ENCODE measurements at places on chromosomes 3 and 15. TPM values are rescaled to one million over a fixed set of nuclear protein-coding genes. Genes with fewer than 3 reads are reported as not detected.

The CFAP20DC gene
- 1.9 TPM for total RNA-seq

The CCDC54 gene
- not detected for total RNA-seq

The LINGO1 gene
- 0.32 TPM for total RNA-seq

The GP5 gene
- not detected for total RNA-seq

The TMEM212 gene
- not detected for total RNA-seq

The ZMYND10 gene
- 0.51 TPM for total RNA-seq

The CCNB2 gene
- total RNA-seq = 65.2 TPM

DNA sequence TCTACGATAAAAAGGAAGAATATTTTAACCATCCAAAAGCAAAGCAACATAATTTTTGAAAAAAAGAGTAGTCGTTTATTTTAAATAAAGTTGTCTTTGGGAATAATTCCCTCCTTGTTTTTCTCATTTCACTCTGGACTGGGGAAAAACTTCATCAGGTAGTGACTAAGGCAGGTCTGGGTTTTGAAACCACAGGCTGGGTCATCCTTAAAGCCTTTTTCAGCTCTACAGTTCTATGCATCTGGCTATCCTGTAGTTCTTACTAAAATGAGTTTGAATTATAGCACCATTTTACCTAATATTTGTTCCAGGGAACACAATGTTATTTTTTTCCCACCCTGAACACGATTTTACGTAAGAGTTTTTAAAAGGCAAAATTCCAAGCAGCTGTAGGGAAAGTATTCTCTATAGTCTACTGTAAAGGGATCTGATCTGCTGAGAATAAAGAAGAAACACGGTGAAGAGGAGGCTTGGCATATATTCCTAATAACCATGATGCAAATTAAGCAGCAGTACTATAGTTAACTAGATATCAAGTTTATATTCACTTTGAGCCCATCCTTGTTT lies 107.7 kb downstream of the OSBPL10 start:
- H3K27me3 ChIP-seq = no peaks in the 10 kb centered on the region
- no peak for DNase-seq
- H3K36me3 ChIP-seq = peaks cover 1% of the 10 kb centered on the region
- no peak overlapping the region for H3K27ac ChIP-seq
- H3K4me1 ChIP-seq = peaks cover 6% of the 10 kb centered on the region

- no peaks in the 10 kb centered on the region for H3K36me3 ChIP-seq
- DNase-seq = no peak
- no peak overlapping the region for H3K27ac ChIP-seq
- H3K4me1 ChIP-seq = no peaks in the 10 kb centered on the region
Observed at GRCh38 chr3:58962040-58962651, 87.7 kb downstream of the CFAP20DC start.

DNA sequence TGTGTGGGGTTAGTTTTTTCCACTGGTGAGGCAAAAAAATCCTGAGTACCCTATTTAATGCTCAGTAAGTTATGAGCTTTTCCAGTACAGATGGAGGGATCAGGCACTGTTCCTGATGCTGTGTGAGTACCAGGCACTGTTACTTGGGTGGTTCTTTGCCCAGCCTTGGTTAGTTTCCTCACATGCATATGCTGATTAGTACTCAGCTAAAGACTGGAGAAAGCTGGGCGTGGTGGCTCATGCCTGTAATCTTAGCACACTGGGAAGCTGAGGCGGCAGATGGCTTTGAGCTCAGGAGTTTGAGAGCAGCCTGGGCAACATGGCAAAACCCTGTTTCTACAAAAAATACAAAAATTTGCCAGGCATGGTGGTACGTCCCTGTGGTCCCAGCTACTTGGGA lies 210.3 kb upstream of the SGO1 start:
- no peaks in the 10 kb centered on the region for H3K36me3 ChIP-seq
- H3K27me3 ChIP-seq = no peaks in the 10 kb centered on the region
- H3K27ac ChIP-seq = no peak overlapping the region
- H3K4me3 ChIP-seq = no peak overlapping the region
- DNase-seq = no peak

DNA sequence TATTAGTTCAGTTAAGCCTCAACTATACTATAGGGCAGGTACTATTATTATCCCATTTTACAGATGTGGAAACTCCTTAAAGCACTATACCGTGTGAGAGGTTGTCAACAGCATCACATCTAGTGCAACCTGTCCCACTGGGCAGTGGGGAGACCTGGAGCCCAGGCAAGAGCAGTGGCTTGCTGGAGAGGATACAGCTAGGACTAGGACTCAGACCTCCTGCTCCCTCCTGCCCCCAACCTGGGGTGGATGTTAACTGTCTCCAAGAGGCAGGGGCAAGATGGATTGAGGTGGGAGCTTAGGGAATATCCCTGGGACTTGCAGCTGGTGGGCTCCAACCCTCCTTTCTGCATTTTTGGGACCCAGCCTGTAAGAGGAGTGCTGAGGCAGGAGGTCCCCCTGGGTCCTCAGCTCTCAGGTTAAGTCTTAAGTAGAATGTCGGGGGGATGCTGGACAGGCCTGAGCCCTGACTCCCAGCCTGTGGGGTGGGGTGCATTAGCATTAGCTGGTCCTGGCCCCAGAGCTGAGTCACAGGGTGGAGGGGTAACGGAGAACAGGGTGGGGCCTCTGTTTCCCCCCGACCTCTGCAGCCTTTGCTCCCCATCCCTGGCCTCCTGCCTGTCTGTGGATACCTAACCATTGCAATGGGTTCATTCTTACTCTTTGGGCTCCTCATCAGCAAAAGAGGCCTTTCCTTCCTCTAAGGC lies 6.6 kb downstream of the SNX33 start:
- no peak for DNase-seq
- H3K27ac ChIP-seq = no peak overlapping the region
- H3K4me3 ChIP-seq = no peak overlapping the region
- H3K27me3 ChIP-seq = no peaks in the 10 kb centered on the region
- H3K36me3 ChIP-seq = peaks cover 8% of the 10 kb centered on the region

GRCh38 chr3:8872261-8872660 lies 91.0 kb downstream of the RAD18 start:
- no peak overlapping the region for H3K4me3 ChIP-seq
- no peaks in the 10 kb centered on the region for H3K36me3 ChIP-seq
- H3K27ac ChIP-seq = no peak overlapping the region
- H3K4me1 ChIP-seq = peaks cover 23% of the 10 kb centered on the region
- H3K27me3 ChIP-seq = no peaks in the 10 kb centered on the region

- H3K27ac ChIP-seq = no peak overlapping the region
Observed at GRCh38 chr3:181709537-181710279, 2.0 kb upstream of the SOX2 start.

- no peak overlapping the region for H3K4me3 ChIP-seq
- no peaks in the 10 kb centered on the region for H3K27me3 ChIP-seq
Observed at GRCh38 chr3:172272698-172273097, 175.6 kb downstream of the GHSR start.

- no peaks in the 10 kb centered on the region for H3K36me3 ChIP-seq
- no peak for DNase-seq
- H3K27me3 ChIP-seq = peaks cover 7% of the 10 kb centered on the region
- no peak overlapping the region for H3K27ac ChIP-seq
- no peak overlapping the region for H3K4me3 ChIP-seq
Observed at GRCh38 chr3:150014782-150015181, 44.1 kb upstream of the PFN2 start.

GRCh38 chr3:142215106-142215505 lies 10.3 kb downstream of the GK5 start:
- DNase-seq = peak; percentile 35
- peaks cover 7% of the 10 kb centered on the region for H3K4me1 ChIP-seq
- no peak overlapping the region for H3K4me3 ChIP-seq
- no peaks in the 10 kb centered on the region for H3K36me3 ChIP-seq
- no peaks in the 10 kb centered on the region for H3K27me3 ChIP-seq

DNA sequence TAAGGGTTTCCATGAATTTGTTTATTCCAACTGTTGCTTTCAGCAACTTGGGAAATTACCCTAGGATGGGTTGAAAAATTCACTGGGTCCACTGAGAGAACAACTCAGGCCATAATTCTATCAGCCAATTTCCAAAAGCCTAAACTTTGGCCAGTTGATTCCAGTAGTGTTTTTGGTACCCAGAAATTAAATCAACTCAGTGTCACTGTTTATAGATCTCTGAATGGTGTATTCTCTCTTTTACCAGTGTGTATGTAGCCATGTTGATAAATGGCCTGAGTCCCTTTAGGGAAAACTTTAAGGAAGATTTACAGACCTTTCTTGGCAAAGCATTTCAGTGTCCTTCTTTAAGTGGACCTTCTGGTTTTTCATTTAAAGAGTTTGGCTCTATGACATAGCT lies 636.4 kb downstream of the OTOL1 start:
- no peak overlapping the region for H3K27ac ChIP-seq
- H3K4me3 ChIP-seq = no peak overlapping the region
- no peaks in the 10 kb centered on the region for H3K36me3 ChIP-seq
- H3K27me3 ChIP-seq = no peaks in the 10 kb centered on the region
- no peak for DNase-seq
- H3K4me1 ChIP-seq = no peaks in the 10 kb centered on the region

DNA sequence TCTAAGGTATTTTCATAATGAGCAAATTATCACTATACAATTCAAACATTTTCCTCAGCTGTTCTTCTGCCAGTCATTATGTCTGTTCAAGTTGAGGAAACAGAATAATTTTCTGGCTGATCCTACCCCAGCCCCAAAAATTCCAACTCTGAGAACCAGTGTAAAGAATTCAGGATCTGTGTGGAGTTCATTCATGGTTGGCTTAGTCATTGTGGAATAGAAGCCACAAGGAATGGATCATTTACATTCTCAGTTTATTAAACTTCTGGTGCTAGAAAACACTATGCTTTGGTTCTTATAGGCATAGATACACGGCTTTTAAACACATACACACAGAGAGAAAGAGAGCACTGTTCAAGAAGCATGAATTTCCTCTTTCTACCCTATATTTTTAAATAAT lies 134.6 kb downstream of the CMSS1 start:
- H3K4me3 ChIP-seq = no peak overlapping the region
- no peak for DNase-seq
- H3K36me3 ChIP-seq = no peaks in the 10 kb centered on the region
- no peak overlapping the region for H3K27ac ChIP-seq
- no peaks in the 10 kb centered on the region for H3K27me3 ChIP-seq

GRCh38 chr3:110589341-110589740 lies 482.3 kb upstream of the NECTIN3 start:
- no peak overlapping the region for H3K4me3 ChIP-seq
- no peaks in the 10 kb centered on the region for H3K36me3 ChIP-seq
- H3K27ac ChIP-seq = no peak overlapping the region
- no peaks in the 10 kb centered on the region for H3K4me1 ChIP-seq
- no peak for DNase-seq
- no peaks in the 10 kb centered on the region for H3K27me3 ChIP-seq

DNA sequence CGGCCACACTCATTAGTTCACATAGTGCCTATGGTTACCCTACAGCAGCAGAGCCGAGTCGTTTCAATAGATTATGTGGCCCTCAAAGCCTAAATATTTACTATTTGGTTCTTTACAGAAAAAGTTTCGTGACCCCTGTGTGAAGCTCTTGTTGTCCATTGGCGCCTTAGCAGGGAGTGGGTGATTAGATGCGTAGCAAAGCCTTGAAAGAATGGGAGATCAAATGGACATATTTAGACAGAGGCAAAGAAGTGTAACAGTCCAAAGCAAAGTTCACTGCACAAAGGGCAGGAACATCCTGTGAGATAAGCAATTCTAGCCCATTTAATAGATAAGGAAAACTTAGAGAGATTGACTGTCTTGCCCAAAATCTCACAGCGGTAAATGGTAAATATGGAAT lies 247.4 kb upstream of the TRIM42 start:
- DNase-seq = no peak
- no peak overlapping the region for H3K27ac ChIP-seq
- H3K4me1 ChIP-seq = no peaks in the 10 kb centered on the region
- no peaks in the 10 kb centered on the region for H3K36me3 ChIP-seq

GRCh38 chr3:176581589-176581988 lies 615.7 kb downstream of the TBL1XR1 start:
- no peak overlapping the region for H3K27ac ChIP-seq
- peaks cover 7% of the 10 kb centered on the region for H3K4me1 ChIP-seq
- no peaks in the 10 kb centered on the region for H3K27me3 ChIP-seq
- no peak overlapping the region for H3K4me3 ChIP-seq
- DNase-seq = no peak

DNA sequence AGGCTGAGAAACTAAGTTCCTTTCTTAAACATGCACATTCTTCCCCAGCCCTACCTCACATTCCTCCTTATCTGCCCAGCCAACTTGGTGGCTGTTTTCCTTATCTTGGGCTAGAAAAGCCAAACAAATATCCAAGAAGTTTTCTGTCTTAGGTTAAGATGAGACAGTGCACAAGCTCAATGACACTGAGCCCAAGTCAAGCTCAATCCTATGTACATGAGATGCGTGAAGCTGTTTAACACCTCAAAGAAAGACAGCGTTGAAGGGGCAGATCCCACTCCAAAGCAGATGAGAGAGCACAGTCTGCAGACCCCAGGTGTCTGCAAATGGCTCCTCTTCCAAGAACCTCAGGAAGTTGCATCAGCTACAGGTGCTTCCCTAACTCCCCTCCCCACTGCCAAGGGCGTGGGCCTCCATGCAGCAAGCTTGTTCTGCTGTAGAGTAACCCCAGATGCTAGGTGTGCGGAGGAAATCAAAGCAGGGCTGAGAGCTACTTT lies 16.6 kb downstream of the LRRC2 start:
- H3K36me3 ChIP-seq = no peaks in the 10 kb centered on the region
- no peak for DNase-seq
- H3K4me1 ChIP-seq = no peaks in the 10 kb centered on the region
- no peak overlapping the region for H3K4me3 ChIP-seq

DNA sequence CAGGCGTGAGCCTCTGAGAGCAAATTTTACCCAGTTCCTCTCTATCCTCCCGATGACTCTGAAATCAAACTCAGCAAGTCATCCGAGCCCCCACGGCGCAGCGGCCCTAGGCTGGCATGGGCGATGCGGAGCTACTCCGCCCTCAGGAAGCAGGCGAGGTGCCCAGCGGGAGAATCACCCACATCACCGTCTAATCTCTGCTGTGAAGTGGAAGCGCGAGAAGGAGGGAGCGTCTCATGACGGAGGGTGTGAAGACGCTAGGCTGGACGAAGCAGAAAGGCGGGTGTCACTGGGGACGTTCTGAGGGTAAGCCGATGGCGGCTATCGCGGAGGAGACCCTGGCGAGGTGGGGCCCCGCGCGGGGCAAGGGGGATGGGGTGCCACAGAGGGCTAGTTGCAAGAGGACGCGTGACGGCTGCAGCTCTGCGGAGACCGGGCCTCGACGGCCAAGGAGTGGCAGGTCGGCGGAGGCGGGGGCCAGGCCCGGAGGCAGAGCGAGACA lies 9.1 kb upstream of the GNAI2 start:
- H3K4me3 ChIP-seq = peak overlapping the region; percentile 1
- H3K4me1 ChIP-seq = peaks cover 13% of the 10 kb centered on the region
- no peak for DNase-seq
- no peaks in the 10 kb centered on the region for H3K27me3 ChIP-seq
- H3K36me3 ChIP-seq = no peaks in the 10 kb centered on the region
- H3K27ac ChIP-seq = no peak overlapping the region

Data from endothelial cell of umbilical vein (primary cell).